ENCODE measurements at places on chromosomes 16 and 17.

- no peak for DNase-seq
These were observed 81.5 kb downstream of the CA4 start for GRCh38 chr17:60231234-60231633.

- DNase-seq = no peak
These were observed 115.0 kb upstream of the CIBAR2 start for GRCh38 chr16:85227084-85227945.

- DNase-seq = no peak
These were observed 3.8 kb downstream of the PLD2 start for GRCh38 chr17:4810696-4811290.

- DNase-seq = no peak
These were observed 4.8 kb upstream of the UTS2R start for GRCh38 chr17:82366749-82367148.

- no peak for DNase-seq
These were observed 7.5 kb upstream of the OSGIN1 start for GRCh38 chr16:83945587-83945986.

- DNase-seq = no peak
These were observed 54.2 kb downstream of the TMEM100 start for GRCh38 chr17:55668312-55668920.

DNA sequence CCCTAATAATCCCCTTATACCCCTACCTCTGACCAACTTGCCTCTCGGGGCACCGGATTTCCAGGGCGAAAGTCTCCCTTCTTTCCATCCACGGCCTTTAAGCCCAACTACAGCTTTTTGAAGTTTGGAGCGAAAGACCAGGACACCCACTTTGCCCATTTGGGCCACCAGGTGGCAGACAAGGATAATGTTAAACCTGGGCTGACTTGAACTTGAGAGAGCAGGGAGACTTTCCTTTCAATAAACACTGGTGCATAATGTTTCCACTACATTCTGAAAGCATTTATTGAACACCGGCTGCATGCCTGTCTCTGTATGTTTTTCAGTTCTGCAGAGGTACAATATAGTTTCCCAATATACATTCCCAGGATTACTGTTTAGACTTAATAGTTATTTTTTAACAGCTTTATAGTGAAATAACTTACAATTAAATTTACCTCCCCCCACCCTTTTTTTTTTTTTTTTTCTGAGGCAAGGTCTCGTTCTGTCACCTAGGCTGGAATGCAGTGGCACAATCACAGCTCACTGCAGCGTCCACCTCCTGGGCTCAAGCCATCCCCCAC lies 6.9 kb upstream of the CES3 start:
- DNase-seq = peak; percentile 64

- DNase-seq = no peak
These were observed 9.2 kb upstream of the ASGR2 start for GRCh38 chr17:7123844-7124243.

GRCh38 chr17:63476459-63476853 lies 405 bp upstream of the ACE start:
- peak; percentile 57 for DNase-seq

DNA sequence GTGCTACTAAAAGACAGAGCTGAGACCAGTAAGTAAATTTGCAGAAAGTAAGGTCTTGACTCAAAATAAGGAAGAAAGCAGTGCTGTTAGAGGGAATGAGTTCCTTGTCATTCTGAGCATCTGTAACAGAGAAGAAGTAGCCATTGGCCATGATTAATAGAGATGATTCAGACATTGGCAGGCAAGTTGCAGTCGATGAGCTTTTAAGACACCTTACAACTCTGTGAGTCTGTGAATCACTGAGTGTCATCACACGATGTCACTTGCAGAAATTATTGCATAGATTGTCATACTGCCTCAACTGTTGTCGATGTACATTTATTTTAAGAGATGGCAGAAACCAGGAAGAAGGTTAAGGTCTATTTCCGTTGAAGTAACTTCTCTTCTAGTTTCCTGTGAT lies 201.1 kb upstream of the CDH13 start:
- no peak for DNase-seq

- DNase-seq = no peak
These were observed 18.8 kb upstream of the PHOSPHO1 start for GRCh38 chr17:49249292-49249794.

GRCh38 chr17:44304651-44305050 lies 3.8 kb upstream of the RUNDC3A start:
- no peak for DNase-seq

DNA sequence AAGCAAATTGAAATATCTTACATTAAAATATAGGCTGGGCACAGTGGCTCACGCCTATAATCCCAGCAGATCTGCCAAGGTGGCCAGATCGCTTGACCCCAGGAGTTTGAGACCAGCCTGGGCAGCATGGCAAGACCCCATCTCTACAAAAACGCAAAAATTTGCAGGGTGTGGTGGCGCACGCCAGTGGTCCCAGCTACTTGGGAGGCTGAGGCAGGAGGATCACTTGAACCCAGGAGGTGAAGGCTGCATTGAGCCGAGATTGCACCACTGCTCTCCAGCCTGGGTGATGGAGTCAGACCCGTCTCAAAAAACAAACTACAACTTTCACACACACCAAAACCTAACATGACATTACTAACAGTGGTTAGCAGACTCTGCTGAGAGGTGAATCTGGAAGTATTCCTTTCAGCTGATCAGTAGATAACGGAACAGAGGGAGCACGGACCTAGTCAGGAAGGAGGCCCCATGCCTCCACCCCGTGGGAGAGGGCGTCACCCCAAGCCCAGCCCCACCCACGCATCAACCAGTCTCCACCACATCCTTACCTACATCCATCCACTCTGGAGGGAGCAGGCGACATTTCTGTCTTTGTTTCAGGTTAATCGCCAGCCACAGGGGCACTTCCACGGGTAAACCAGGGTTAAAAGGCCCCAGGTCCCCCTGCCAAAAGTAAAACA lies 1.7 kb downstream of the GINS2 start:
- no peak for DNase-seq

GRCh38 chr17:60598001-60598736 lies 1.8 kb upstream of the PPM1D start:
- DNase-seq = no peak

DNA sequence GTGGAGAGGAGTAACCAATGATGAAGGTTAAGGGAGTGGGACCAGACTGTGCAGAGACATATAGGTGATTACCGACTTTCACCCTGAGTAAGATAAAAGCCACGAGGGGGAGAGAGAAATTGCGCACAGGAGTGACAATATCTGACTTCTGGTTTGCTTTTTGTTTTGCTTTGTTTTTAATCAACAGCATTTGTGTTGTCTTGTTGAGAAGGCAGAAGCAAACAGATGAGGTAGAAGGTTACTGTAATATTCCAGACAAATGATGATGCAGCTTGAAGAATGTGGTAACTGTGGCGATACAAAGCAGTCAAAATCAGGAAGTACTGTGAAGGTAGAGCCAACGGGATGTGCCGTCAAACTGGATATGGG lies 7.5 kb downstream of the PELP1 start:
- DNase-seq = no peak

GRCh38 chr17:6394055-6394606 lies 40.8 kb downstream of the AIPL1 start:
- no peak for DNase-seq

- no peak for DNase-seq
These were observed 27.5 kb downstream of the OR1D5 start for GRCh38 chr17:3035968-3036280.

GRCh38 chr17:47719411-47720152 lies 13.5 kb upstream of the TBX21 start:
- DNase-seq = peak; percentile 94

DNA sequence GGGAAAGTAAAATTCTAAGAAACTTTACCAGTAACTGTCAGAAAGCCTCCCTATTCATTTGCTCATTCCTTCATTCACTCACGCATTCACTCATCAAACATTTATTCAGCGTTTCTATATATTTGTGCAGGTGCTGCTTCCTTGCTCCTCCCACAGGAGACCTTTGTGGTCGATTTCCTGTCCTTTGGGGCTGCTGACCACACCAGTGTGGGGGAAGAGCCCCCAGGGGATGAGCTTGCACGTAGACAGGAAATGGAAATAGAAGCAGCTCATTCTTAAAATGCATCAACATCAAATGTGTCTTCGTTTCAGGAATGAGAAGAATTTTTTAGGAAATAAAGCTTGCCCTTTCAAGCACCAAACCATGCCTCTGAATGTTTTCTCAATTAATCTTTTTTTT lies 9.6 kb downstream of the PIK3R6 start:
- peak; percentile 80 for DNase-seq

DNA sequence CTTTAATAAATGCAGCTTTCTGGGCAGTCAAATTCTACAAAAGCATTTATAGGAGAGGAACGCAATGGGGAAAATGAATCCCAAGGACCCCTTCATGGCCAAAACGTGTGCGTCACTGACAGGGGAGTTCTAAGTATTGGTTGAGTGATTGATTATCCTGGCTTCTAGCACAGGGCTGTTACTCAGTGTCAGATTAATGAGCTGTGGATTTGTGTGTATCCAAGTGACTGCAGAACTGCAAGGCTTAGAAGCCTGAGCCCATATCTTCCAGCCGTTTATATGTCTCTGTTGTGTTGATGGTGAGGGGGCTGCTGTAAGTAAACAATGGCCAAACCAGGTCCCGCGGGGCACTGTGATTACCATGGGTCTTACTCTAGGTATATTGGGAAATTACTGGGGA lies 129.4 kb downstream of the SHISA9 start:
- DNase-seq = no peak

DNA sequence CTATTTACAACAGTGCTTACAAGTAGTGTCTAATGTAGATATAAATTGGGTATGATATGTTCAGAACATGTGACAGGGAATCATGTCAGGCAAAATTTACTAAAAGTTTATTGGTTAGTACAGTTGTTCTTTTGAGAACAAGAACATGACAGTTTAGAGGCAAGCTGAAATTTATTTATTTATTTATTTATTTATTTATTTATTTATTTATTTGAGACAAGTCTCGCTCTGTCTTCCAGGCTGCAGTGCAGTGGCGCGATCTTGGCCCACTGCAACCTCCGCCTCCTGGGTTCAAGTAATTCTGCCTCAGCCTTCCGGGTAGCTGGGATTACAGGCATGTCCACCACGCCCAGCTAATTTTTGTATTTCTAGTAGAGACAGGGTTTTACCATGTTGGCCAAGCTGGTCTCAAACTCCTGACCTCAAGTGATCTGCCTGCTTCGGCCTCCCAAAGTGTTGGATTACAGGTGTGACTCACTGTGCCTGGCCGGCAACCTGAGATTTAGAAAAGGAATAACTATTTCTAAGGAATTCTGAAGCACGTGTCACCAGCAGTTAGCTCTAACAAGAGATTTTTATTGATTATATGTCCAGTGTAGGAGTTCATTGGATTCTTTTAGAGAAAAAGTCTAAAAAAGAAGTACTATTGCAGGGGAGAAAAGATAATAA lies 24.9 kb downstream of the MRTFB start:
- no peak for DNase-seq

DNA sequence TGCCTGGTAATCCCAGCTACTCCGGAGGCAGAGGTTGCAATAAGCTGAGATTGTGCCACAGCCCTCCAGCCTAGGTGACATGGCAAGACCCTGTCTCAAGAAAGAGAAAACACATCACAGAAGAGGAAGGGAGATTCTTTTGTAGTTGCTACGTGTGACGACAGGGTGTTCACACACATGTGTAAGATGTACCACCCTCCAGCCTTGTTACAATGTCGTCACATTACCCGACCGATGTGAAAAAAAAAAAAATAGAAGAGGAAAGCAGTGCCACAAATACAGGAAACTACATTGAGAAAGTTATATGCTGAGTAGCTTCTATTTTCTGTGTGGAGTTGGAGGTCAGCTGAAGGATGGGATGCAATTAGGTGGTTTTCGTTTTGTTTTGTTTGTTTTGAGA lies 56.0 kb downstream of the CLUH start:
- DNase-seq = no peak

GRCh38 chr16:26334218-26335111 lies 642.7 kb downstream of the HS3ST4 start:
- DNase-seq = no peak

- no peak for DNase-seq
These were observed 177.4 kb downstream of the PRKCB start for GRCh38 chr16:24013054-24013636.

GRCh38 chr17:49403514-49404289 lies 11.0 kb downstream of the PHB1 start:
- no peak for DNase-seq

DNA sequence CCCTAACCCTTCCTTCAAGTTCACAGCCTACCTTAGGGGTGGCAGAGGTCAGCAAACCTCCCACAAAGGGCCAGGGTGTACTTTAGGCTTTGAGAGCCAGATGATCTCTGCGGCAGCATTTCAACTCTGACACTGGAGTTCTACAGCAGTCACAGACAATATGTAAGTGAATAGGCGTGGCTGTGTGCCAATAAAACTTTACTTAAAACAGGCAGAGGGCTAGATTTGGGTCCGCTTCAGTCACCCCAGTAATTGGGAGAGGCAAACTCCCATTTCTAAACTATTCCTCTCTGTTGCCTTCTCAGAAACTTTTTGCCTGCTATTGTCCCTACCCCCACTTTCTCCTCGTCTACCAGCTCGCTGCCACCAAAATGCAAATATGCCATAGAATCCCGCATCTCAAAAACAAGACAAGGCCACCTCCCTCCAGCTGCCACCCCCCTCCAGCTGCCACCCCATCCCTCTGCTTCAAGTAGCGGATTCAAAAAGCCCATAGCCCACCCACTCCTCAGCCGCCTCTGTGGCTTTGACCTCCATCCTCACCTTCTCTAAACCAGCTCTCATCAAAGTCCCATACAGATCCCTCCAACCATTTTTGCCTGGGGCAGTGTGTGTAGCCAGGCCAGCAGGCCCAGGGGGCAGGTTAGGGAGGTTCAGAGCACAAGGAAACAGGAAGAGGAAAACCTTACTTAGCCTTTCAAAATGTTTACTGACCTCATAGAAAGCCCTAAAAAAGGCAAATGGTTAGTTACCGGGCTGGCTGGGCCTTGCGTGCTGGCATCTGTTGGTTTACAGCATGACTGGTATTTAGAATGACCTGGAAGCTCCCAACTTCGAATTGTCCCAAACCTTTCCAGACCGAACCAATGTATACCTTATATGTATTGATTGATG lies 19.9 kb upstream of the DNAH17 start:
- no peak for DNase-seq

- no peak for DNase-seq
These were observed 17.5 kb downstream of the CIBAR2 start for GRCh38 chr16:85094812-85095211.

DNA sequence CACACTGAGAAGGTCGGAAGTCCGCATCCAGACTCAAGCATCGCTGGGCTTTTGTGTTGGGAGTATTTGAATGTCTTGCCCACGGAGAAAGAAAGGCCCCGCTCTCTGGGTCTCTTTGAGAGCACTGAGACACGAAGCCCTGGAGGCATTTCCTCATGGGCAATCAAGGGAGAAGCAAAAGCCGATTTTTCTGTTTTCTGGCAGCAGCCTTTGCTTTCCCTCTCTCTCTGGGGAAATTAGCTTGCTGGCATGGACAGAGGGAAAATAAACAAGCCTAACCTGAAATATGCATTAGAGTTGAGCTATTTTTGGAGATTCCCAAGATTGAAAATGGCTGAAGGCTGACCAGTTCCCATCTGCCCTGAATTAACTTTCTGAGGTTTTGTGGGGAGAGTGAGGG lies 238.7 kb downstream of the HAPSTR1 start:
- DNase-seq = no peak

Measured in stimulated activated effector memory CD8-positive, alpha-beta T cell treated with anti-CD3 and anti-CD28 coated beads, Interleukin-12 subunit alpha, Interleukin-12 subunit beta, amount 100 ng/mL, for 72 hours (primary cell).